Stimulated activated CD4-positive, alpha-beta T cell treated with anti-CD3 and anti-CD28 coated beads, Interleukin-2, amount 100 ng/mL, for 24 hours (primary cell): ENCODE measurements at places on chromosomes 1 and 21.

GRCh38 chr1:209420276-209420675, 163.2 kb upstream of the CAMK1G start:
- no peak for DNase-seq

- DNase-seq = no peak
These were observed 16.6 kb upstream of the EYA3 start for GRCh38 chr1:28104866-28105467.

DNA sequence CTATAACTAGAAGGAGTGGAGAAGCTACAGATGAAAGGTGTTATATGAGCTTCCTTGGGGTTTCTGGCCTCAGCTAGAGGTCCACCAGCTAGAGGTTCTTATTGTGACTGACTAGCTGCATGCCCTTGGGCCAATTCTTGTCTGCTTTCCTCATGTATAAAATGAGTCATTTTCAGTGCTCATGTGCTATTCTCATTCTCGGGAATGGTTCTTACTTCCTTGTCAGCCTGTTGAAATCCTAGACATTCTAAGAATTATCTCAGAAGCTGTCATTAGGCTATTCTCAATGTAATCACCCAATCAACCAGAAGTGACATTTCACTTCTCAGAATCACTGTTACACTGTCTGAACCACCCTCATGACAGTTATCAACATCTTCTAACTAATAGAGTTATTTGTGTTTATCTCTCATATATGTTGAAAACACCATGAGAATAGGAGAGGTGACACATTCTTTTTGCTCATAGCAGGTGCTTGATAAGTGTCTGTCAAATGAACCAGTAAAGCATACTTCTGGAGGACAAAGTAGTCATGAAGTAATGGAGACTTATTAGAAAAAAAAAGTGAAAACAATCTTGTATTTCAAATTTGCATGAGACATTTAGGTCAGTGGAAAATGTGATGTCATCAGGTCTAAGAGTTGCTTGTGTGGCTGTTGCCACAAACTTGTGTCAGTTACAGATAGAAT, 122.8 kb upstream of the IVNS1ABP start:
- DNase-seq = peak; percentile 13

DNA sequence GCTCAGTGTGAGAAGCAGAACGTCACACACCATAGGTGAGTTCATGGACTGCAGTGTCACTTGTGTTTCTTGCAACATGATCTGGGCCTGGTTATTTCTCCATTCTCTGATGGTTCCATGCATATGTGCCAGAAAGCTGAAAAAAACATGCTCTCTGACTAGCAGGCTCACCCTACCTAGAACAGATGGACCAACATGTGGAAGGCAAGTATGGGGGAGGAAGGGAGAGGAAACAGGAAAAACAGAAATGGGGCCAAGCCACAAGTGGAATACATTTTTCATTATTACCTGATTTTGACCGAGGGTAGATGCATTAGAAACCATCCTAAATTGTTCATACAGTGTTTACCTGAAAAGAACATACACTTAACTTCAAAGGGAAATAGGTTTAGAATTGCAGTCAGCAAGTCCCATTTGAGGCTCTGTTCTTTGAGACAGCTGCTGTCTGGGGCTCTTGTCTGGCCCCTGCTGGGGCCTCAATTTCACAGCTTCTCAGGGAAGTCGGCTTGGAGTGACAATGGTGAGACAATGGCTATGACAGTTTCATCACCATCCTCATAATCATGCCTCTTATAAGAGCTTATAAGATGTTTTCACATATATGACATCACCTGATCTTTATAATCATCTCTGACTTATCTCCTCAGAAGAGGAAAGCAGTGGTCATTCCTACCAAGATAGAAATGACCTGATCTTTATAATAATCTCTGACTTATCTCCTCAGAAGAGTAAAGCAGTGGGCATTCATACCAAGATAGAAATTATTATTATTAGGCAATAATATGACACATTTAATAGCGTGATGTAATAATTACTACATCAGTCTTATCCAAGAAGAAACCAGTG, 327.3 kb downstream of the SIPA1L2 start:
- no peak for DNase-seq

GRCh38 chr21:45032332-45032731, 42.0 kb upstream of the ADARB1 start:
- no peak for DNase-seq

- peak; percentile 54 for DNase-seq
These were observed 72.9 kb downstream of the IVNS1ABP start for GRCh38 chr1:185244015-185244747.

- no peak for DNase-seq
These were observed 67.9 kb upstream of the GALNT2 start for GRCh38 chr1:229999004-229999670.

- DNase-seq = no peak
These were observed 75.1 kb downstream of the ZNF281 start for GRCh38 chr1:200334661-200335256.
